Naive thymus-derived CD8-positive, alpha-beta T cell (primary cell): ENCODE measurements at places on chromosomes 5 and 9. TPM values are rescaled to one million over a fixed set of nuclear protein-coding genes. Genes with fewer than 3 reads are reported as not detected.

Gene GABRA6
- total RNA-seq = not detected

Gene TMEM252
- total RNA-seq = not detected

Gene OR1Q1
- 1.1 TPM for total RNA-seq

- DNase-seq = no peak
These were observed 48.2 kb upstream of the CTNNA1 start for GRCh38 chr5:138705007-138705406.

DNA sequence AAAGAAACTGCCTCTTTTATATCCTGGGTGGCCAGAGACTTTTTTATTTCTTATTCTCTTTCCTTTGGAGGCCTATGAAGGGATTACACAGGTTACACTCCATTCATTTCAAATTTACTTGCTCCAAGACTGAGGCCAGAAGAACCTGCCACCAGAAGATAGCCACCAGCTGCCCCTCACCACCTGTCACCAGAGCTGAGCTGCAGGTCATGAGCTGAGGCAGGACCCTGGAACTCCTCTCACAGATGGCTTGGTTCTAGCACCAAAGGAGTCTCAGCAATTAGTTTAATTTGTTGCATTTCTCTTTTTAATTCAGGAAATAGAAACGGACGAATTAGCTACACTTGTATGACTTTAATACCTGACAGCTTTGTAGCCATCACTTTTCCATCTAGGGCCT, 313.9 kb downstream of the SPOCK1 start:
- no peak for DNase-seq

Gene HTR4
- not detected for total RNA-seq

DNA sequence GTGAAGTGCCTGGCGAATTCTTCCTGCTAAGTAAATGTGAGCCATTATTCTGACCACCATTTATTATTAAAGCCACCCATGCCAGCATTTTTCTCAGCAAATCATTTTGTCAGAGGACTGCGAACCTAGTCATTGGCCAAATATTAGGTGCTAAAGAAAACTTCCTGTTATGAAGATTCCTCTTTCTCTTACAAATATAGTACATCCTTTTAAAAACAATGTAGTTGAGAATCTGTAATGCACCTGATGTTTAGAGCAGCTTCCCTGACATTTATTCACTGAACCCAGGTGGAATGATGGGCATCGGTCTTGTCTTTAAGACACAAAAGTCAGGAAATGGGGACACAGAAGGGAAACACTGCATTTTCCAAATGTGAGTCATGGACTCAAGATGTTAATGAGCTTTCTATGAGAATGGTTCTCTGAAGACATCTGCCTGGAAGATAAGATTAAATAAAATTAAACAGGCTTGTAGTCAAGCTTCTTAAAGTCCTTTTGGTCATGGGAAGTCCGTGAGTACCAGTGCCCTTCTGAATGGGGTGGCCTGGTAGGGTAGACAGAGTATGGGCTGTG, 290.6 kb downstream of the FBXL7 start:
- no peak for DNase-seq

GRCh38 chr9:72863456-72864094, 89.3 kb downstream of the ALDH1A1 start:
- DNase-seq = no peak

Gene NOL6
- 47.2 TPM for total RNA-seq

Gene SPATA9
- not detected for total RNA-seq

GRCh38 chr5:133309984-133310621, 258.3 kb downstream of the HSPA4 start:
- no peak for DNase-seq

Gene LHX3
- not detected for total RNA-seq

DNA sequence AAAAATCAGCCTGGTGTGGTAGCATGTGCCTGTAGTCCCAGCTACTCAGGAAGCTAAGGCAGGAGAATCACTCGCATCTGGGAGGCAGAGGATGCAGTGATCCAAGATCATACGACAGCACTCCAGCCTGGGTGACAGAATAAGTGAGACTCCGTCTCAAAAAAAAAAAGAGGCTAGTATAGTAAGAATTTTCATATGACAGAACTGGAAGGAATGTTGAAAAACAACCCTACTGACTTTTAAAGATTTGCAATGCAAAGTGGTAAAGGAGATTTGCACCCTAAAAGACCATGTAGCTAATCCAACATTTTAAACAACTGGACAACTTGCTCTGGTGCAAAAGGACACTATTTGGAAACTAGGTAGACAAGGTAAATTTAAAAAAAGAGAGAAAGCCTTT, 58.1 kb downstream of the SH3PXD2B start:
- DNase-seq = no peak

- no peak for DNase-seq
These were observed 1.5 kb downstream of the SAPCD2 start for GRCh38 chr9:137068539-137069507.

Gene GPR150
- total RNA-seq = 0.91 TPM

- no peak for DNase-seq
These were observed 31.8 kb downstream of the NR6A1 start for GRCh38 chr9:124739360-124739759.

DNA sequence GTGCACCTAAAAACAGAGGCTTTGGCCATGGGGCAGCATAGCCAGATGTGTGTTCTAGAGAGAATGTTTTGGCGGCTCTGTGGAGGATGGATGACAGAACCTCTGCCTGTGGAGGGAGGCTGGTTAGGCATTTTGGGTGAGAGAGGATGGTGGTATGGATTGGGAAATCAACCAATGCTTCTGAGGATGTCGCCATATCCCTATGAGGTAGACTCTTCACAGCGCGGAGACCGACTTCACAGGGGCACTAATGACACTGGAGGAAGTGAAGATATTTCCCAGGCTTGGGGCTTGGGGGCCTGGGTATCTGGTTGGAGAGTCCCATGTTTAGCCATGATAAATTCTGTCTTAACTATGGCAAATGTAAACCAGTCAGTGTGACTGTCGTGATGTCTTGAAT, 140.6 kb upstream of the KLF4 start:
- no peak for DNase-seq

Gene CATSPER3
- 0.78 TPM for total RNA-seq

DNA sequence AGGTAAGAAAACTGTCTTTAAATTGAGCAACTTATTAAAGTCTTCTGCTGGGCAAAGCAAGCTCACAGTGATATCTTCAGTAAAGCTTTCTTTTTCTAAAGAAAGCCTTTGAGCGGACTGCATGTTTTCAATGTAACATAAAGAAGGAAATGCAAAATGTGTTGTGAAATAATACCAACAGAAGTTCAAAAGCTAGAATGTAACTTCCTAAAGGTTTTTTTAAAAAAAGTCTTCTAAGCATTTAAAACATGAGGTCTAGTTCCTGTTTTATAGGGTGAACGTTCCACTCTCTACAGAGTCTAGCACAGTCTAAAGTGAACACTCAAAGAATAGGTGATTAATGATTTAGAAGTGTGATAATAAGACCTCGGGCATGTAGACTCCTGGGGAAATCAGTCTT, 62.9 kb downstream of the DENND1A start:
- DNase-seq = no peak

DNA sequence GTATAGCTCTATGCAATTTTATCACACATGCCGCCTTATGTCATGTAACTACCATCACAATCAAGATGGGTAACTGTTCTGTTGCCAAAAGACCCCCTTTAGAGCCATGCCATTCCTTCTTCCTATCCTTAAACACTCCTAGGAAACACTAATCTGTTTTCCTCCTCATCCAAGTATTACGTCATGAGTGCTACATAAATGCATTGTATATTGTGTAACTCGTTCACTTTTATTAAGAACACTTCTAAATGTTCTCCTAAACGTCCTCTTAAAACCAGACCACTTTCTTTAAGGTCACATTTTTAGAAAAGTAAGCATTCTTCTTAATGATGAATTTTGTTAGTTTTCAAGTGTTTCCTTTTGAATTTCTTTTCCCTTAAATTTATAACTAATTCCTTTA, 49.8 kb upstream of the MTMR12 start:
- no peak for DNase-seq

Gene DMRTA1
- not detected for total RNA-seq

DNA sequence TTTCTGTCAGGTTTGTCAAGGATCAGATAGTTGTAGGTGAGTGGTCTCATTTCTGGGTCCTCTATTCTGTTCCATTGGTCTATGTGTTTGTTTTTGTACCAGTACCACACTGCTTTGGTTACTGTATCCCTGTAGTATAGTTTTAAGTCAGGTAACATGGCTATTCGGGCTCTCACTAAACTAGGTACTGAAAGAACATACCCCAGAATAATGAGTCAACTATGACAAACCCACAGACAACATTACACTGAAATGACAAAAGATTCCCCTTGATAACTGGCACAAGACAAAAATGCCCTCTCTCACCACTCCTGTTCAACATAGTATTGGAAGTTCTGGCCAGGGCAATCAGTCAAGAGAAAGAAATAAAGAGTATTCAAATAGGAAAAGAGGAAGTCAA, 535.3 kb upstream of the CYLC2 start:
- DNase-seq = no peak

Gene HTR1A
- not detected for total RNA-seq

GRCh38 chr5:111935009-111935408, 178.0 kb upstream of the NREP start:
- no peak for DNase-seq

Gene PCDHGB2
- 0.47 TPM for total RNA-seq

DNA sequence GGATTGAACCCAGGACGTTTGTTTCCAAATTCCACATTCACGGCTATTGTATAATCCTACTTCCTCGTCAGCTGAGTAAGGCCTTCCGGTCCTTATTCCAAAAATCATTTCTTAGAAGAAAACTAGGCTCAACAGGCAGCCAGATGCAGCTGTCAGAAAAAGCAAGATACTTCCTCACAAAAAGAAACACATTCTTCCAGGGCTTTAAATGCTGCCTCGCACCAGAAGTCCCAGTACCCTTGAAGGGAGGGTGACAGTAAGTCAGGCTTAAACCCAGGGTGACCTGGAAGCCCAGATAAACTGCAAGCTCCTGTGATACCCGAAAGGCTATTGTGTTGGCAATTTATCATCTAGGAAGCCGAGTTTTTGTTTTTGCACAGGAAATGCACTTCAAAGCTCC, 414.0 kb downstream of the NFIB start:
- DNase-seq = no peak

DNA sequence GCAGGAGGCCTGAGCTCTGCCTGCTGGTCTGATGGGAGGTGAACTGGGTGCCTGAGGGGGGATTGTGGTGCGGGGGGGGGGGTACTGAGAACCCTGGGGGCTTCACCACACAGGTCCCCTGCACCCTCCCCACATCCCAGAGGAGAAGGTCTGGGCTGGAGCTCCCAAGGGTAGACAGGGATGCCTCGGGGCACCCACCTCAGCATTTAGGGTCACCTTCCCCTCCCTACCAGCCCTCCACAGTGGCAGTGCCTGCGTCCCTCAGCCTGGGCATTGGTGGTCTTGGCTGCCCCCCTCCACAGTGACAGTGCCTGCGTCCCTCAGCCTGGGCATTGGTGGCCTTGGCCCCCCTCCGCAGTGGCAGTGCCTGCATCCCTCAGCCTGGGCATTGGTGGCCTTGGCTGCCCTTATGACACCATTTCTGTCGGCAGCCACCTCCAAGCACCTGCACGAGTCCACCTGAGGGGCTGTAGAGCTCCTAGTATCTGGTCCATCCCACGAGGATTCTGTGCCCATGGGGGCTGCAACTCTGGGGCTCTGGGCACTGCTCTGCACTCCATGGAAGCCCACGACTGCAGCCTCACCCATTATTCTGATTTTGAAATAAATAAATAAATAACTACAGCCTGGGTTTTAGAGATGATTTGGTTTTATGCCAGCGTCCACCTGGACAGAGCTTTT, 21.5 kb downstream of the NKD2 start:
- no peak for DNase-seq

DNA sequence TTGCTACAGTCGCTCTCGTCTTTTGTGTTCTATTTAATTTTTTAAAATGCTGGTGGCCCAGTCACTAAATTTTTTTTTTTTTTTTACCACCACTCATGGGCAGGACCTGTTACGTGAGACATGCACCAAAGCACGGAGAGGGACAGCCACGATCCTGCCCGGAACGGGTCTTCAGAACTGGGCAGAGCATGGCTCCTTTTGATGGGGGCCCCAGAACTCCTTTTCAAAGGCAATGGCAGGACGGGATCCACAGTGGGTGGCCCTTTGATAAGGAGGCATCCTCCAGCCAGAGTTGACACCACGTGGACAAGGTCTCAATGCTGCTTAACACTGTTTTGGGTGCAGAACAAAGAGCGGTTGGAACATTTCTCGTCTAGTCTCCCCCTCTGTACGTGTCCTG, 50.0 kb downstream of the TENT4A start:
- no peak for DNase-seq

- DNase-seq = peak; percentile 69
These were observed 144.5 kb downstream of the AOPEP start for GRCh38 chr9:94870793-94871558.

Gene TSLP
- 0.23 TPM for total RNA-seq

Gene DMGDH
- 0.99 TPM for total RNA-seq

Gene PCDHB2
- not detected for total RNA-seq

Gene CARD9
- 0.70 TPM for total RNA-seq

GRCh38 chr5:142864290-142865260, 94.4 kb downstream of the ARHGAP26 start:
- no peak for DNase-seq

GRCh38 chr5:132369474-132370180, at the start of gene SLC22A5:
Gene SLC22A5, plus strand, starts transcription at chr5:132369710. Its CDS starts 263 bp downstream, at chr5:132369973.
- peak; percentile 77 for DNase-seq

Gene LAMC3
- 6.9 TPM for total RNA-seq

GRCh38 chr5:66848749-66849641, 252.8 kb downstream of the MAST4 start:
- DNase-seq = no peak

GRCh38 chr5:105663671-105664070, 2007.1 kb downstream of the EFNA5 start:
- no peak for DNase-seq

GRCh38 chr5:23631302-23632045, 124.1 kb downstream of the PRDM9 start:
- DNase-seq = no peak

DNA sequence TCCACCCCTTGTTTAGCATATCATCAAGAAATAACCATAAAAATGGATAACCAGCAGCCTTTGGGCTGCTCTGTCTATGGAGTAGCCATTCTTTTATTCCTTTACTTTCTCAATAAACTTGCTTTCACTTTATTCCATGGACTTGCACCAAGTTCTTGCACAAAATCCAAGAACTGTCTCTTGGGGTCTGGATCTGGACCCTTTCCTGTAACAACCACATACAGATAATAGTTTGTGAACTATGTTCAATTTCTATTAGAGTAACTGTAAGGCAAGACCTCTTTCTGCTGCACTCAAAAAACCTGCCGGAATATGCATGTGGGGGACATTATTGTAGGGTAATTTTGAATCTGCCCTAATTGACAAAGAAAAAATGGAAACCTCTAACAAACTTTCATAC, 66.9 kb upstream of the TMEM215 start:
- no peak for DNase-seq
